Activated naive CD8-positive, alpha-beta T cell treated with anti-CD3 and anti-CD28 coated beads, Interleukin-2, amount 50 U/mL, for 24 hours (primary cell): ENCODE measurements at places on chromosomes 5 and 9.

DNA sequence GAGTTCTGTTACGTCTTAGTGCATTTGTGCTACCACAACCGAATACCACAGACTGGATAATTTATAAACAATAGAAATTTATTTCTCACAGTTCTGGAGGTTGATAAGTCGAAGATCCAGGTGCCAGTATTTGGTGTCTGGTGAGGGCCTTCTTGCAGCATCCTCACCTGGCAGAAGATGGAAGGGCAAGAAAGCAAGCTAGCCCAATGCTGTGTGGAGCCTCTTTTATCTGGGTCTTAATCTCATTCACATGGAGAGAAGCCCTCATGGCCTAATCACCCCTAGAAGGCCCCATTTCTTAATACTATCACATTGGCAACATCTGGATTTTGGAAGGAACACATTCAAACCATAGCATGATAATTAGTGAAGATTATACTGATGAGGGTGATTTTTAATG lies 159.3 kb downstream of the CHSY3 start:
- no peak overlapping the region for H3K4me3 ChIP-seq
- no peaks in the 10 kb centered on the region for H3K4me1 ChIP-seq
- H3K36me3 ChIP-seq, result no peaks in the 10 kb centered on the region
- H3K27me3 ChIP-seq, result peaks cover 2% of the 10 kb centered on the region
- DNase-seq, result no peak
- H3K27ac ChIP-seq, result no peak overlapping the region

- H3K36me3 ChIP-seq, result no peaks in the 10 kb centered on the region
- DNase-seq, result no peak
- no peaks in the 10 kb centered on the region for H3K4me1 ChIP-seq
- H3K4me3 ChIP-seq, result no peak overlapping the region
Measured at GRCh38 chr9:79286992-79287707, 284.6 kb upstream of the TLE4 start.

DNA sequence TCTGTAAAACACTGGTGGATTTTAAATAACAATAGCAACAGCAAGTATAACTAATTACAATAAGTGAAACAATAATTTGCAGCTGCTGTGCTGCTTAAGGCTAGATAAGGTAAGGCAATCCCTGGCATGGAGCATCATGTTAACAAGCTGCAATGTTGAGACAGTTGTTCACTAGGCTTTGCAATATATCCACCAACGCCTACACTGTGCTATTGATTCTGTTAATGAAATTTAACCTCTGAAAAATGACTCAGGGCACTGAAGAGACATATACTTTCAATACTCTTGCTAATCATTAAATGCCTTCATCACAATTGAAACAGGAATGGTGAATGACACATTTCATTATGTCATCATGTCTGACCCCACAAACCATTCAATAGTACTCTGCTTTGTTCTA lies 255.0 kb downstream of the EFNA5 start:
- no peak overlapping the region for H3K4me3 ChIP-seq
- no peaks in the 10 kb centered on the region for H3K27me3 ChIP-seq
- no peaks in the 10 kb centered on the region for H3K36me3 ChIP-seq
- no peak overlapping the region for H3K27ac ChIP-seq
- DNase-seq, result no peak

- H3K27ac ChIP-seq, result no peak overlapping the region
- H3K4me3 ChIP-seq, result no peak overlapping the region
- H3K36me3 ChIP-seq, result no peaks in the 10 kb centered on the region
Measured at GRCh38 chr5:114924769-114925168, 244.9 kb downstream of the TRIM36 start.

DNA sequence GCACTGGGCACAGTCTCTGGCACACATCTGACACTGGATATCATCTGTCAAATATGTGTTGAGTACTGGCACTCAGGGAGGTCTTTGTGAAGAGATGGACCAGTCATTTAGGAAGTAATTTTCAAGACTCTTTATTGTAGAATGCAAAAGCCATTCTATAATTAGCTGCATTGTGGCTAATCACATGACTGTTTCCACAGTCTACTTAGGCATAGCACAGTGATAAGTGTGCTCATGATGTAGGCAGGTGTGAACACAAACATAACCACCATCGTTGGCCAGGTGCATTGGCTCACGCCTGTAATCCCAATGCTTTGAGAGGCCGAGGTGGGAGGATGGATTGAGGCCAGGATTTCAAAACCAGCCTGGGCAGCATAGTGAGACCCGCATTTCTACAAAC lies 62.2 kb downstream of the CFAP77 start:
- H3K4me3 ChIP-seq, result no peak overlapping the region
- DNase-seq, result no peak
- peaks cover 2% of the 10 kb centered on the region for H3K4me1 ChIP-seq

DNA sequence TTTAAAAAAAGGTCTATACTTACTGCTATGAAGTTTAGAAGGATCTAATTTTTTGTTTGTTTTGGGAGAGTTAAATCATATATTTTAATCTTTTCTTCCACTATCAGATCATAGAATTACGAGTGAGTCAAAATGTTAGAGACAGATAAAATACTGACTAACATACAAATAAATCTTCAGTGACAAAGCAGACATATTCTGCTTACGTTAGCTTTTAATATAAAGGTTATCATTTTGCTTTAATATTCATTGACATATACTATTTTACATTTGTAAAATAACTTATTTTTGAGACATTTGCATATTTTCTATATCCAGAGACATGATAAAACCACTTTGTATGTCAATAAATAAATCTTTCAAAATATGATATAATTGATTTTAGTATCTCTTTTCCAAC lies 64.6 kb upstream of the GABRA1 start:
- no peaks in the 10 kb centered on the region for H3K4me1 ChIP-seq
- no peaks in the 10 kb centered on the region for H3K36me3 ChIP-seq
- H3K27ac ChIP-seq, result no peak overlapping the region
- no peak for DNase-seq

DNA sequence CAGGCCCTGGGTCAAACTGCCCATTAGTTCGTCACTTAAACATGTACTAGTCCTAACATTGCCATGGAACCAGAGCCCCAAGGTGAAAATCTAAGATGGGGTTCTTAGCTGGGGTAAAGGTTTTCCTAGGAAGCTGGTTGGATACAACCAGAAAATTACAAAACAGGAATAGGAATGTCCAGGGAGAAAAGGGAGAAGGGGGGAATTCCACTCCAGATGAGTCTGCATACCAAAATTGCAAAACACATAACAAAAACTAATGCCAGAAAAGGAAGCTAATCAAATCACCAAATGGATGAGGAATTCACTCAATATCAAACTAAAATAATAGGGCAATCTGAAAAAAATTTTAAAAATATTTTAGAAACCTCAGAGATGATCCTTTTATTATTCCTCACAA lies 396.2 kb downstream of the EFNA5 start:
- no peak overlapping the region for H3K27ac ChIP-seq
- no peaks in the 10 kb centered on the region for H3K4me1 ChIP-seq
- DNase-seq, result no peak
- H3K4me3 ChIP-seq, result no peak overlapping the region
- no peaks in the 10 kb centered on the region for H3K36me3 ChIP-seq

DNA sequence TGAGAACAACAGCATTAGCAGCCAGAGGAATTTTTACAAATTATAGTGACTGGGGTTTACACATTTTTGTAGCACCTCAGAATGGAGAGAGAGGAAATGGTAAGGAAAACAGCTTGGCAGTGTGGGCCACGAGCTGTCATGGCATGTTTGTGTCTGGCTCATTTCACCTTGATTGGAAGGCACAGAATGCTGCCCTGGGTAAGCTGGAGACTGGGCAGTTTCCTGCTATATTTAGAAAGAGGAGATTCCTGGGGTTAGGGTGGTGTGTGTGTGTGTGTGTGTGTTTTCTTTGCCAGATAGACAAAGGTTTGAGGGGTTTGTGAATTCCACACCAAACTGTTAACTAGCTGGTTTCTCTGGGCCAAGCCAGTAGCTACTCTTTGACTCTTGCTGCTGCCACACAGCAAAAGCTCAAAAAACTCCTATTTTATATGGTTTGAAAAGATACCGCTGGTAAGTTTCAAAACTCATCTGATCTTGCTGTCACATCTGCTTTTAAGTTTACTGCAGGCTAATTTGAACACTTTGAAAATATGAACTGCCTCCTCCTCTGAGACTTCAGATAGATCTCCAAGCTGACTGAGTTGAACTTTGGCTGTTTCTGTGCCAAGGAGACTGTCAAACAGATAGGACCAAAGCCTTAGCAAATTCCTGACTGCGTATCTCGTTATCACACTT lies 9.1 kb downstream of the ARHGAP26 start:
- no peaks in the 10 kb centered on the region for H3K27me3 ChIP-seq
- no peak overlapping the region for H3K27ac ChIP-seq
- no peaks in the 10 kb centered on the region for H3K36me3 ChIP-seq
- no peak overlapping the region for H3K4me3 ChIP-seq

GRCh38 chr5:170450061-170450669 lies 53.7 kb upstream of the KCNIP1 start:
- H3K27me3 ChIP-seq, result peaks cover 4% of the 10 kb centered on the region
- H3K4me3 ChIP-seq, result no peak overlapping the region
- DNase-seq, result no peak
- no peaks in the 10 kb centered on the region for H3K4me1 ChIP-seq

DNA sequence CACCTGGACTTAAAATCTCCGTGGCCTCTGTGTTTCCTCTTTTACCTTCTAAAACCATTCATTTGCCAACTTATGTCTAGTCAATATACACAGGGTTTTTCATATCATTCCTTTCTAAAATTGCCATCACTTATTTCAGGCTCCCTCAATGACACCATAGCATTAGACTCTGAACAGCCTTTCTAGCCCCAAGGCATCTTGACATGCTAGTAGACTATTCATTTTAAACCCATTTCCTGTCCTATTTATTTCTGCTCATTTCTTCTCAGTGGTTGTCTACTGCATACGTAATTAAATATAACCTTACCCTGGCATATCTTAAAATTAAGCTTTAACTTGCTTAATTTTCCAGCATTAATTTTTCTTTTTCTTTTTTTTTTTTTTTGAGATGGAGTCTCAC lies 83.2 kb downstream of the PHAX start:
- H3K4me1 ChIP-seq, result peaks cover 29% of the 10 kb centered on the region
- no peak overlapping the region for H3K4me3 ChIP-seq
- DNase-seq, result no peak
- H3K36me3 ChIP-seq, result no peaks in the 10 kb centered on the region

- no peaks in the 10 kb centered on the region for H3K27me3 ChIP-seq
- no peaks in the 10 kb centered on the region for H3K4me1 ChIP-seq
- DNase-seq, result no peak
- H3K4me3 ChIP-seq, result no peak overlapping the region
Measured at GRCh38 chr5:11815481-11815880, 88.8 kb downstream of the CTNND2 start.

DNA sequence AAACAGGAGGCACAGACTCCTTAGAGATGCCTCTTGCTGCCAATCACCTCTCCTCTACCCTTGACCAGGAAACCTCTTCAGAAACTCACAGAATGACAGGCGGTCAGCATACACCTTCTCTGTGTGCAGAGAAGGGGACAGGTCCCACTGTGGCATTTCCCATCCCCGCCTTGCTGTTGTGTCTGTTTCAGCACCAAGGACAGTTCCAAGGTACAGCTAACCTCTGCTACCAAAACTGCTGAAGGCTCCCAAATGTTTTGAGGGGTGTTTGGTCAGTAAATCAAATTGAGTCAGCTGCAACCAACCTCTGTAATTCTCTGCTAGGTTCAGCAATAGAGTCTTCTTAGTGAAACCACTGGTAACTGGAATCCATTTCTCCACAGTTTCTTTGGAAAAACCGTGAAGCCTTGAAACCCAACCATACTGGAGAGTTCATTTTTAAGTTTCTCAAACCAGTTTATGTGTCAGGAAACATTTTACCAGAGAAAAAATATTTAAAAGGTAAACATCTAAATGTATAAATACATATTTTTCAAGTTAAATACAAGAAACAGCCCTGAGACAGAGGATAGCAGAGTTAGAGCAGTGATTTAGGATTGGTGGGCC lies 122.0 kb downstream of the DRD1 start:
- H3K27ac ChIP-seq, result no peak overlapping the region
- no peaks in the 10 kb centered on the region for H3K36me3 ChIP-seq
- DNase-seq, result peak; percentile 6
